Transverse colon (tissue), 4 donors: ENCODE measurements at places on chromosomes 5 and 9. TPM values are rescaled to one million over a fixed set of nuclear protein-coding genes. Genes with fewer than 3 reads are reported as not detected.

The ANKRD31 gene
- not detected for total RNA-seq

The SLC6A7 gene
- total RNA-seq: 19.5 TPM

DNA sequence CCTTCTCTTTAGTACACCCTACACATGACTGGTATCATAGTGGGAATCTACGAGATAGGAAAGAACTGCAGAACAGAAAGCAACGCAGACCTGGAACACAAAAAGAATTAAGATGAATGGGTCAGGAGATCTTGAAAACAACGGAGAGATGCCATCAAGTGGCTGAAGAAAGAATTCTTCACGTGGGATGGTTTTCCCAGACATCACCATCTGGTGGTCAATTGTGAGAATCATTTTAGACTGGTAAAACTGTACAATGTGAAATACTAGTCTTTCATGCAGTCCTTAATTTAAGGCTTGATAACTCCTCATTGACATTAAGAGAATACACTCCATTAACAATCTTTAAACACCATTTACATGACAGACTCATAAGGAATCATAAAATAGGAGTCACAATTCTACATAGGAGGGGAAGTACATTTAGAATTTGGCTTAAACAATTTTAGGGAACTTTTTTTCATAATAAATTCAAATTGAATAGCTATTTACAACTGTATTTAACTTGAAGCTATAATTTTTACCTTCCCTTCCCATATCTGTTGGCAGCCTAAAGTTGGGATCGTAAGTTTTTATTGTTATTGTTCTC lies 128.4 kb upstream of the TRPM3 start:
- no peak for DNase-seq

GRCh38 chr5:119036101-119036762 lies 34.7 kb upstream of the DMXL1 start:
- no peak for DNase-seq

DNA sequence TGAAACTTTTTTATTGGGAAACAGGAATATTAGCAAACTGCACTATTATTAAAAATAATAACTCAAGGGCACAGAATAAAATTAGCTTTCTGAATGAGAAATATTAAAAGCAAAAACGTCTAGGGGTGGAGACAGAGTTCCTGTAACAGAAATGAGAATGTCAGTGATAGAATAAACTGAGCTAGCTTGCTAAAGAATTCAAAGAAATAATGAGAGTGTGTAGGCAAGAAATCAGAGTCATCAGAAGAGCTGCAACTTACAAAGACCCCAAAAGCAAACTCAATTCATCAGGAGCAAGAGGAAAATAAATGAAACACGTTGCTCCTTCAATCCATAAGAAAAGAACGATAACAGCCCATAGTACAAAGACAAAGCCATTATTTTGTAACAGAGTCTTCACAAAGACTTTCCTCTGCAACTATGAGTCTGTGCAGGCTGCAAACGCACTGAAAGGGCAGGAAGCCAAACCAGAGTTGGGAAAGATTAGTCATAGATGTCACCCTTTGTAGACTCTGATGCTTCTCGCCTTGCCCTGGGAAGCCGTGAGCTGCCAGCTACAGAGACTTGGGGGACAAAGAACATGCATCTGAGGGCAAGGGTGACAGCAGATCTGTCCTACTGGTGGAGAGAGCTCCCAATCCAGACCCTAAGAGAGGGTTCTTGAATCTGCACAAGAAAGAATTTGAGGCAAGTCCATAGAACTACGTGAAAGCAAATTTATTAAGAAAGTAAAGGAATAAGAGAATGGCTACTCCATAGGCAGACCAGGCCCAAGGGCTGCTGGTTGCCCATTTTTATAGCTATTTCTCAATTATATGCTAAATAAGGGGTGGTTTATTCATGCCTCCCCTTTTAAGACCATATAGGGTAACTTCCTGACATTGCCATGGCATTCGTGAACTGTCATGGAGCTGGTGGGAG lies 40.8 kb downstream of the SHC3 start:
- DNase-seq: peak; percentile 36

DNA sequence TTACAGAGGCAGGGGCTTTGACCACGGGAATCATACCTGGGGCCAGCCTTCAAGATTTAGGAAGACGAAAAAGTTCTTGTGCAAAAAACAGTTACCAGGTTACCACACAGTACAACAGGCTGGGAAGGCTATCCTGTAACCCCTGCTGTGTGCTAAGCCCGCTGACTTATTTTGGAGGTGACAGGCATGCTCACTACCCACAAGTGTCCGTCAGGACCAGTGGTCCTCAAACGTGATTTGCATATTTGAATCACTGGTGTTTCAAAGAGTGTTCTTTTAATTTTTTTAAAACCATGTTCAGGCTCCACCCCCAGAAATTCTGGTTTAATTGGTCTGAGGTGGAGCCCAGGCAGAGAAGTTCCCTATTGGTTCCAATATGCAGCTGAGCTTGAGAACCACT lies 146.6 kb downstream of the TTLL11 start:
- no peak for DNase-seq

DNA sequence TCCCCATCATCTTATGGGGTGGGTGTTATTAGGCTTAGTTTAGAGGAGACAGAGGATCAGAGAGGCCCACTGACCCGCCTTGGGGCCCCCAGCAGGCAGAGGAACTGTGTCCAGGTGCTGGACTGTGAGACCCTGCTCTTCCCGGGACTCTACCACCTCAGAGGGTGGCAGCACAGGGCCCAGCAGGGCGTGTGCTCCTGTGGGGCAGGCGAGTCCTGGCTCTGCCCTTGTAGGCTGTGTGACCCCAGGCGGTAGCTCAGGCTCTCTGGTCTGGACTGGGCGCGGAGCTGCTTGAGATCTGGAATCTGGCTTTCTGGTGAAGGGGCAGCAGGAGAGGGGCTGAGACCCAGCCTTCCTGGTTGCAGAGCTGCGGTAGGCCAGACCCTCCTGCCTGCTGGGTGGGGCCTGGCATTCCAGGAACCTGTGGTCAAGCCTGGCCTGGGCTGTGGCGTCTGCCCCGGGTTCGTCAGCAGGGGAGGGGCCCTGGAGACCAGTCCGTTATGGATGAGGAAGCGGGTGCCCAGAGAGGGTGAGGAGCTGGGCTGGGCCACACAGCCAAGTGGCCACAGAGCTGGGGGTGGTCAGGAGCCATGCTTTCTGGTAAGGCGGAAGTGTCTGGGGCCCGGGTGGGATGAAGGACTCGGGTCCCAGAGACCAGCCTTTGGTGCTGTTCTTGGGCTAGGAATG lies 46.5 kb downstream of the RXRA start:
- peak; percentile 44 for DNase-seq

DNA sequence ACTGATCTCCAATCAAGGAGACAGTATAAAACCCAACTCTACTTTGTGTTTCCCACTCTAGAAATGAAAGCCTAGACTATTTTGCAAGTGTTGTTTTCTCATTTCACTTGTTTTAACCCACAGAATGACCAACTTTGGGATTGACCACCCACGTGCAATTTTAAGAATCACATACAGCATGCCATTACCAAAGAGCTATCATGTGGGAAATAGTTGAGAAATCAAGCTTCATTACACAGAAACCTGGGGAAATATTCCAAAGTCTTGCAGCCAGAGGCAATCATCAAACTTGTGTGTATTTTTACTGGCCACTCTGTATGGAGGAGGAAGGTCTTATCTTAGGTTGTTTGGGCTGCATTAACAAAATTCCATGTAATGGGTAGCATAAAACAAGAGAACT lies 451.4 kb upstream of the DAB2 start:
- no peak for DNase-seq

GRCh38 chr9:133976191-133976861 lies 15.8 kb downstream of the VAV2 start:
- DNase-seq: no peak

DNA sequence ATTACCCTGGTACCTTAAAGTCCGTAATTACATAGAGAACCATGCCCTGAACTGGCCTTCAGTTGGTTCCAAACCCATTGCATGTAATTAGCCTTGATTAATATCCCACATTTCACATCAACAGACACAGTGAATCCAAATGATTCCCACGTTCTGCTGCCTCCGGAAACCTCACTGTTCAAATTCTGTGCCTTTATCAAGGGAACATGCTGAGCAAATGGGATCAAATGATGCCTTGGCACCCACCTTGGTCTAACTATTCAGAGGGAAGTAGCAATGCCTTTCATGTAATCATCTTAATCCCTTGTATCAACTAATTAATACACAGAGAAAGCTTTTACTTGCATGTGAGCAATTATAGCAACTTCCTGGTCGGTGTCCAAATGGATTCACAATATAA lies 100.6 kb downstream of the EFNA5 start:
- DNase-seq: no peak

GRCh38 chr9:7811677-7812076 lies 12.1 kb upstream of the DMAC1 start:
- no peak for DNase-seq

DNA sequence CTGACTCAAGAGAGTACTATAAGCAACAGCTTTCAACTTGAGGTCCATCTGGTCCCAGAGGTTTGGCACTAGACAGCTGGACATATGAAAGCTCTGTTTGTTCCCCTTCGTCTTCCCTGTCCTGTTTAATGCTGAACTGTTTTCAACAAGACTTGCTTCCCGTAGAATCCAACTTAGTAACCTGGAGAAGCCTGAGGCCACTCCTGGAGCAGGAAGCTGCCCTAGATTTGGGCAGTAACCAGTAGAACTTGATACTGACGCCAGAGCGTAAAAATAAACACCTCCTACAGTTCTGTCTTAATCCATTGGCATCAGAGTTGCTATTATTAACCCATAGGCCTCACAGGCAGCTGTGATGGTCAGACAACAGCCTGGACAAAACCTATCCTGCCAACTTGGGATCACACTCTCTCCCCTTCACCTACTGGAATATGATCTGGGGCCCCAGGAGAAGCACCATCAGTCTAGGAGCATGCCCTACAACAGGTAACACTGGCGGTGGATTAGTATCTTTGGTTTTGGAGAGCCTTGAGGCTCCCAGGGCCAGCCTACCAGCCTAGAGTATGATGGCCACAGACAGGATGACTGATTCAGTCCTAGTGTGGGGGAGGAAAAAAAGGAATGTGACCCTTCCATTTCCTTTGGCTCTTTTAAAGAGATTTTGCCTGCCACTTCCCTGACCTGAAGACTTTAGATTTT lies 29.2 kb downstream of the RUSC2 start:
- no peak for DNase-seq
